Esophagus mucosa (tissue), 1 donor: ENCODE measurements at places on chromosomes 1 and 21. TPM values are rescaled to one million over a fixed set of nuclear protein-coding genes. Genes with fewer than 3 reads are reported as not detected.

- no peak for ATAC-seq
Observed at GRCh38 chr1:187032316-187032981, 203.7 kb downstream of the PLA2G4A start.

DNA sequence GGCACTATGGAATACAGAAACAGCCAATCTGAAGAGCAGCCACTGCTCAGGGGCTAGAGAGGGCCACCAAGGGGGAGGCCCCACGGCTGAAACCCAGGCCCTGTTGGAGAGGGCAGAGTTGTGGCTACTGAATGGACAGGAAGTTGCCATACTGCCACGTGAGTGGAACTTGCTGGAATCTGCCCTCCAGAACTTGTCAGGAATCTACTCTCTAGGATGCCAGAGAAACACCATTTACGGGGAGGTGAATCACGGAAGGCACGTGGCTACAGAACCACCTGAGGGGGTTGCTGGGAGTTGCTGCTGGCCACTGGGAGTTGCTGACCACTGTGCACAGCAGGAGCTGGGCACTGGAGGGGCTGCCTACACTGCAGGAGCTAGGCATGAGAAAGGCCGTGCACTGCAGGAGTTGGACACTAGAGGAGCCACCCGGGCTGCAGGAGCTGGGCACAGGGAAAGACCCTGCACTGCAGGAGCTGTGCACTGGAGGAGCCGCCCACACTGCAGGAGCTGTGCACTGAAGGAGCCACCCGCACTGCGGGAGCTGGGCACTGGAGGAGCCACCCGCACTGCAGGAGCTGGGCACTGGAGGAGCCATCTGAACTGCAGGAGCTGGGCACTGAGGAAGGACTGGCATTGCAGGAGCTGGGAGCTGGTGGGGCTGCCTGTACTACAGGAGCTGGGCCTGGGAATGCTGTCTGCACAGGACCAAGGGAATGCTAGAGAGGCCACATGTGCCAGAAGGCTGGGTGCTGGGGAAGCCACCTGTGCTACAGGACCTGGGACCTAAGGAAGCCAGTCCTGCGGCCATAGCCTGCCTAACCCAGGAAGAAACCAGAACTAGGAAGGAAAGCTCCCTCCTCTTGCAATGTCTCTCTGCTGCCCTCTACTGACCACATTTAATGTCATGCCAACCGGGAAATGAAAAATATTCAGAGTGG is 343.4 kb downstream of the MATN1 start:
- ATAC-seq, result peak; percentile 66

GRCh38 chr1:44328671-44329416 is 26.2 kb downstream of the ERI3 start:
- no peak for ATAC-seq

DNA sequence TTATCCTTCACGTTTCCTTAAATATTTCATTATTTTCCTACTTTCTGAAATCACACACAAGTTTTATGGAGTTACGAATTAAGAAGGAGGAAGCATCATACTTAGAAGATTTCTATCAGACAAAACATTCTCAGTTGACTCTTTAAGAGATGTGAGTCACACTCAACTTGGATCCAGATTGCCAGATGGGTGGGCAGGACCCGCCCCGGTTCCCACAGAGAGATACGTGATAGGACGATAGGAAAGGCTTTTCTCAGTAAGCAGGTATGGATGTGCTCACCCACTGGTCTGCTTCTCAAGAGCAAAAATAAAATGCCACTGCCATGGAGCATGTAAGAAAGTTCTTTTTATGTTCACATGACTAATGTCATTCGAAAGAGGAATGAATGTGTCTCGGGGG is 392.6 kb downstream of the MRPL39 start:
- no peak for ATAC-seq

- no peak for ATAC-seq
Observed at GRCh38 chr1:65255035-65255655, 54.2 kb upstream of the DNAJC6 start.

- ATAC-seq, result peak; percentile 92
Observed at GRCh38 chr1:184982002-184982954, 8.0 kb upstream of the NIBAN1 start.

DNA sequence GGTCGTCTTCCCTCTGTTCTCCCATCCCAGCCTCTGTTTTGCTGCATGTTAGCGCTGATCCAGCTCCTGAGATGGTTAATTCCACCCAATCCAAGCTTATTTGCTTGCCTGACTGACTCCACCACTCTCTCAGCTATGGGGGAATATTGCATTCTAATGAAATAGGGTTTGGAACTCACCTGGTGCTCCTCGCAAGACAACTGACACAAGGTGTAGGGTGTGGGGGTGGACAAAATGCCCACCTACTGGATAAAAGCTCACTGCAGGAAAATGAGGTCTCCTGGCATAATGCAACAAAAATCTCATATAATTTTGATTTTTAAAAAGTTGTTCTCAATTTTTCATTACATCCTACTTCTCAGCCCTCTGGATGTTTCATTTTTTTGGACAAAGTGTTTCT is 259.0 kb downstream of the ZNF648 start:
- ATAC-seq, result no peak

GRCh38 chr1:164223378-164223777 is 335.6 kb upstream of the PBX1 start:
- ATAC-seq, result no peak

PDC gene
- not detected for total RNA-seq

LCE3E gene
- total RNA-seq, result 4.3 TPM

CSF3R gene
- 3.2 TPM for total RNA-seq

CELA2B gene
- not detected for total RNA-seq

ELAPOR1 gene
- 1.9 TPM for total RNA-seq

ILDR2 gene
- total RNA-seq, result 0.08 TPM
